Bronchial epithelial cell (primary cell): ENCODE measurements at places on chromosomes 16 and 17. TPM values are rescaled to one million over a fixed set of nuclear protein-coding genes. Genes with fewer than 3 reads are reported as not detected.
A peak's percentile ranks its signal among the peaks of the same experiment; 100 is the strongest.

DNA sequence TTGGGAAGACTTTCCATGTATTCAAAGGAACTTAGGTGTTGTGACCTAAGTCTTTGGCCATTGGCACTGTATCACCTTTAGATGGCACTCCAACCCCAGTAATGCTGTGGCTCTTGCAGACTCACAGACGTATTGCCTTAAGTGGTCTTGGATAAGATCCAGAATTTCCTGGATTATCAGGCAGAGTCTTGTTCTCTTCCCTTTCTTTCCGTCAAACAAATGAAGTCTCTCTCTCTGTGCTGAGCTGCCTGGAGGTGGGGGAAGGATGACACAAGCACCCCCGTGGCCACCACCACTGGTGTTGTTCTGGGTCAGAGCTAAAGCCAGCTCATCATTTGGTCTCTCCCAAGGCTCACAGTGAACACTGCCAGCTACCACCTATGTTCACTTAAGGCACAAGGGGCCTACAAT lies 789.9 kb upstream of the KIF2B start:
- DNase-seq: peak; percentile 66

DNA sequence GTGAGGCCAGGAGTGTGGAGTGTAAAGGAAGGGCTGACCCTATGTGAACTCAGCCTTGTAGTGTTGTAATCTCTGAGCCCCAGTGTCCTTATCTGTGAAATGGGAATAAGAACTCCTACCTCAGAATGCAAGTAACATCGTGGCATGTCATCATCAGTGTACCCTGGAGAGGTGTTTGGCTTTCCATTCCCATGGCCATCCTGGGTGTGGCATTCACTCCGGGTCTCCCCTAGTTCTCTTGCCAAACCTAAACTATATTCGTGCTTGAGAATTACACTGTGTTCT lies 1.9 kb downstream of the NXPH3 start:
- no peak for DNase-seq

DNA sequence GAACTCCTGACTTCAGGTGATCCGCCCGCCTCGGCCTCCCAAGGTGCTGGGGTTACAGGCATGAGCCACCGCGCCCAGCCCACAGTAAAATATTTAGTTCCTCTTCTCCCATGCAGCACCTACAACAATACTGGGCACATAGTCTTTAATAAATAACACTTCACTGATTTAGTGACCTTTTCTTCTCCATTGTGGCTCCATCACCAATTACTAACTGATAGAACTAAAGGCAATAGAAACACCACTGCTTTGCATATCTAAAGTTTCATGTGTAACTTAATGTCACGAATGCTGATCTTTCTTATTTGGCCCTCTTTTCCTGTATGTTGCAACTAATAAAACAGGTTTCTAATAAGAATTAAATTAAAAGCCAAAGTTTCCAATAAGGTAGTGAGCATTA lies 38.9 kb downstream of the TRIM37 start:
- no peak for DNase-seq

DNA sequence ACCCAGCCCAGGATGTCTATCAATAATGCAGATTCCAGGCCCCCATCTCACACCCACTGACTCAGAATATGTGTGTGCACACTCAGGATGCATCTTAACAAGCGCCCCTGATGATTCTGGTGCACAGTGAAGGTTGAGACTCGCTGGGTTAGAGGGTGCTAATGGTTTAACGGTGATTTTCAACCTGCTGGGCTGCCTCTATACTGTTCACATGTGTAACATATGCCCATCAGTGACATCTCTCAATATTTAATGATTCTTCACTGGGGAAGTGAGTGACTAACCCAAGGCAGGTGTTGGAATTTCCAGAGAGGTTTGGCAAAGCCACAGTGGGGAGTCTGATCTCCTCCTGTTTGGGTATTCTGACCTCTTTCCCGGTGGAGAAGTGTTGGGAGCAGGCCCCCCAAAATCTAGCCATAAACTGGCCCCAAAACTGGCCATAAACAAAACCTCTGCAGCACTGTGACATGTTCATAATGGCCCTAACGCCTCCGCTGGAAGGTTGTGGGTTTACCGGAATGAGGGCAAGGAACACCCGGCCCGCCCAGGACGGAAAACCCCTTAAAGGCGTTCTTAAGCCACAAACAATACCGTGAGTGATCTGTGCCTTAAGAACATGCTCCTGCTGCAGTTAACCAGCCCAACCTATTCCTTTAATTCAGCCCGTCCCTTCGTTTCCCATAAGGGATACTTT lies 4.1 kb upstream of the DOC2B start:
- DNase-seq: peak; percentile 53

DNA sequence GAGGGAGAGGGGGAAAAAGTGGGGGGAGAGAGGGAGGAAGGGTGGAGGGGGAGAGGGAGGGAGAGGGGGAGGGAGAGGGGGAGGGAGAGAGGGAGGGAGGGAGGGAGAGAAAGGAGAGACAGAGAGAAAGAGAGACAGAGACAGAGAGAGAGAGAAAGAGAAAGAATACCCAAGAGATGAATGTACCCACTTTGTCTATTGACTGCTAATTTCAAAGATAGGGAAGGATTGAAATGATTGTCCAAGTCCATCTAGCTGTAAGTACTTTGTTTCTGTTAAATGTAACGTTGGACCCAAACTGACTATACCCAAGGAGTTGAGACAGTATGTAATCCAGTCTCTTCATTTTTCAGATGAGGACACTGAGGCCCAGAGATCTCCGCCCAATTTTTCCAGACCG lies 374.9 kb downstream of the GRIN2A start:
- DNase-seq: no peak

DNA sequence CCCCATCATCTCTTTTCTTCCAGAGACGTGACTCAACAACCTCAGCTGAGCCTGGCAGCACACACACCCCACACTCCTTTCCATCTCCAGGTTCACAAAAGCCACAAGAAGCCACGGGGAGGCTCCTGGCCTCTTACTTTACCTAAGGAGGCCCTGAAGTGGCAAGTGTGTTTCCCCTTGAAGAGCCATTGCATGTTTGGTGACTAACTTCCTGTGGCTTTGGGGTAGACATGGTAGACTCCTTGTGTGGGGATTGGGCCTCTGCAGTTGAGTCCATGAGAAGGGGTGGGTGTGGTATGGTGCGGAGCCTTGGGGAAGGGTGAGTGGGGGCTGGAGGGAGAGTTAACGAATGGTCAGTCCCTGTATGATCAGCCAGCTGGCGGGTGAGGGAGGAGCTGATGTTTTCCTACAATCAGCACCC lies 24.2 kb downstream of the SAP30BP start:
- DNase-seq: peak; percentile 84

GRCh38 chr17:77142689-77143088 lies 1.9 kb downstream of the SEC14L1 start:
- no peak for DNase-seq

DNA sequence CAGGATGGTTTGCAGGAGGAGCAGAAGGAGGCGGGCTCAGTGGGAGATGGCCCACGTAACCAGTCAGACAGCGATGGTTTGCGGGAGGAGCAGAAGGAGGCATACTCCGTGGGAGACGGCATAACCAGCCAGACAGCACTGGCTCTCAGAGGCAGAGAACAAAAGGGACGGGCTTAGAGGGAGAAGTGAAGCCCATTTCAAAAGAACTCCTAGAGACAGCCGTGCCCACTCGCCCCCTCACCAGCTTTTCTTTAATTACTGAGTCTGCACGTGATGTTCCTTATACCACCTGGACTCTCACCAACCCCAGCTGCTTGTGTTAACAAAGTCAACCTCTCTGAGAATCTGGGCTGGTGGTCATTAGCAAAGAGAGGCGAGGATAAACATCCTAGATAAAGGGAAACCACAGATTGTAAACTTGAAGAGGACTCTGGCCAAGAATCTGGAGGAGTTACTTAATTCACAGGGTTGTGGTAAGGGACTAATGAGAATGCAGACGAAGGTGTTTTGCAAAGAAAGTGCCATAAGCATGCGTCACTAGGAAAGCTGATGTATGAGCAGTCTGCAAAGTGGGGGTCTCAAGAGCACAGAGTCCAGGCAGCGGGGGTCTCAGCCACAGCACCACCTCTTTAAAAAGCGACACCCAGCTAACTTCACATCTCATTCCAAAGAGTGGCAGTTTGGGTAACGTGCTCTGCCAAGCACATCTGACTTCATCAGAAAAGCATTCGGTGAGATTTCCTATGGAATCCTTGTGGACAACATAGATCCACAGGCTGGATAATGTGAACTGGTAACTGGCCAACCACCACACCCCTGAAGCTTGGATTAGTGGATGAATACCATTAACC lies 51.7 kb downstream of the NXN start:
- DNase-seq: peak; percentile 91

DNA sequence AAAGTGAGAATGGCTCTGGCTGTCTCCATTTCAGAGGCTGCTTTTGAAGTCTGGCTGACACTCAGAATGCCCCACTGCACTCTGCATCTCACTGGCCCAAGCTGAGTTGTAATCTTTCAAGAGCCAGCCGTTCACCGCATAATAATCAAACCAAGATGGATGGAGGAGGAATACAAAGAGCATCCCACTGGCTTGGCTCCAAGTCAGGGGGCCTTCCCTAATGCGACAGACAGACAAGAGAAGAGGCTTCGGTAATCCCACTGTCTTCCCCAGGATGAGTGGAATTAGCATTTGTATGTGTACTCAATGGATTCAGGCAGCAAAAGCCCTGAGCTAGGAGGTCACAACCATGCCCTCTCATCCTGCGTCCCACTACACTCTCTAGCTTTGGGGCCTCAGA lies 68.0 kb downstream of the CBLN1 start:
- DNase-seq: no peak

- DNase-seq: no peak
These were observed 20.2 kb upstream of the TOX3 start for GRCh38 chr16:52567193-52567592.

The WSCD1 gene
- 0.13 and 0.26 TPM in 2 replicates for total RNA-seq

The C17orf67 gene
- total RNA-seq: 0.26 and 0.64 TPM in 2 replicates

The C16orf96 gene
- total RNA-seq: not detected in 2 replicates

The SLFN5 gene
- 104 and 112 TPM in 2 replicates for total RNA-seq

The MEIOC gene
- total RNA-seq: not detected in 2 replicates

The EVI2B gene
- not detected in 2 replicates for total RNA-seq

The GRAPL gene
- total RNA-seq: not detected in 2 replicates
